ENCODE measurements at places on chromosomes 7 and 10.

GRCh38 chr10:84291384-84291783 lies 37.0 kb upstream of the CCSER2 start:
- DNase-seq = no peak

DNA sequence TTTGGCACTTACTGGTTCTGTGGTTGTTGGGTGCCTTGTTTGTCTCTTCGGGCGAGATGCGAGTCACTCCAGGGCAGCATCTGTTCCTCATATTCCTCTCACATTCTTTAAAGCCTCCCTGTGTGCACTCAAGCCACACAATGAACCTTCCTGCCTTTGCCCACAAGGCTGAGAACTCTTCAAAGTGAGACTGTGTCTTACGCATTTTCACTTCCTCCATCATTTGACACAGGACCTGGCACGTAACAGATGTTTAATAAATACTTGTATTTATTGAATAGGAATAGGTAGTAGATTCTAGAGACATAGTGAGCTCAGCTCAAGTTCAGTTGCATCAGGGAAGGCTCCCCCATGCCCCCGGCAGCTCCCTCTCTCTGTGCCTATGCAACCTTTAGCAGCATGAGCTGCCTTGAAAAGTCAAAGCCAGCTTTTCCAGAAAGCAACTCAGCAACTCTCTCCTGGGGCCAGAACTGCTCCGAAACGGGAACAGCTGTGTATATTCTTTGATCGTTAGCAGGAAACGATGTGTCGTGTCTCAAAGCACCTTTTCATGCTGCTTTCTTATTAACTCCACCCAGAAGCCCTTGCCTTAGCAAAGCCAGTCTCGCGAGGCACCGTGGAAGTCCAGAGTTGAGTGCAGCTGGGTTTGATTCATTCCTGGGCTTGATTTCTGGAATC lies 97.5 kb downstream of the PFKFB3 start:
- DNase-seq = no peak

- no peak for DNase-seq
Measured at GRCh38 chr7:34755008-34755407, 97.0 kb downstream of the NPSR1 start.

GRCh38 chr10:45374350-45375052 lies 485 bp downstream of the ALOX5 start:
- no peak for DNase-seq

GRCh38 chr10:44809647-44810046 lies 101.5 kb upstream of the TMEM72 start:
- no peak for DNase-seq

DNA sequence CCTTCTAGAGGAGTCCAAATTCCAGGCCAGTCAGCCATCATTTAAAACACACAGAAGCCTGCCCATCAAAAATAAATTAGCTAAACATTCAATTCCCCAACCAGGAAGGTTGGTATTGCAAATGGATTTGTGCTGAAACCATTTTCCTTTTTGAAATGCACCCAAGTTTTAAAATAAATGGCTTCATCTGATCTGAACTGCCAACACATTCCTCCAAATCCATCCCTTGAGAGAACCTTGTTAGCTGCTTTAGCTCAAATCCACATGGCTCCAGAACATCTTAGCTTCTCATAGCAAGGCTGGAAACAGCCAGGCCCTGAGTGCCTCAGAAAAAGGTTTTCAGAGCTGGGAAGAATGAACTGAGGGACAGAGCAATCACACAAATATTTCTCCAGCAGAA lies 306.3 kb downstream of the FZD1 start:
- DNase-seq = no peak

DNA sequence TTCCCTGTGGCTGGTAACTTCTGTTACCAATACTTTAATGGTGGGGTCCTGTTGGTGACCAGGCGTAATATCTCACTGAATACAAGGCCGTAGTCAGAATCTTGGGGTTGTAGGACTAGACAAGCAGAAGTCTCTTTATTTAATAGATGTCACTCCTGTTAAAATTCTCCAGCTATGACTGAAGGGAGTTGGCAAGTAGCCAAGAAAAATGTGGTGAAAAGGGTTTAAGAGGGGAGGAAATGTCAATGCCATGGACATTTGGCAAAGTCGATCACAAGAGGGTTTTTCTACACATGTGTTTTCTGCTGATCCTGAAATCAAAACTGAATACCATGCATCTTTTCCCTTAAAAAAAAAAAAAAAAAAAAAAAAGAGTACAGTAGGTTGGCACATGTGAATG lies 533.5 kb downstream of the AUTS2 start:
- no peak for DNase-seq

DNA sequence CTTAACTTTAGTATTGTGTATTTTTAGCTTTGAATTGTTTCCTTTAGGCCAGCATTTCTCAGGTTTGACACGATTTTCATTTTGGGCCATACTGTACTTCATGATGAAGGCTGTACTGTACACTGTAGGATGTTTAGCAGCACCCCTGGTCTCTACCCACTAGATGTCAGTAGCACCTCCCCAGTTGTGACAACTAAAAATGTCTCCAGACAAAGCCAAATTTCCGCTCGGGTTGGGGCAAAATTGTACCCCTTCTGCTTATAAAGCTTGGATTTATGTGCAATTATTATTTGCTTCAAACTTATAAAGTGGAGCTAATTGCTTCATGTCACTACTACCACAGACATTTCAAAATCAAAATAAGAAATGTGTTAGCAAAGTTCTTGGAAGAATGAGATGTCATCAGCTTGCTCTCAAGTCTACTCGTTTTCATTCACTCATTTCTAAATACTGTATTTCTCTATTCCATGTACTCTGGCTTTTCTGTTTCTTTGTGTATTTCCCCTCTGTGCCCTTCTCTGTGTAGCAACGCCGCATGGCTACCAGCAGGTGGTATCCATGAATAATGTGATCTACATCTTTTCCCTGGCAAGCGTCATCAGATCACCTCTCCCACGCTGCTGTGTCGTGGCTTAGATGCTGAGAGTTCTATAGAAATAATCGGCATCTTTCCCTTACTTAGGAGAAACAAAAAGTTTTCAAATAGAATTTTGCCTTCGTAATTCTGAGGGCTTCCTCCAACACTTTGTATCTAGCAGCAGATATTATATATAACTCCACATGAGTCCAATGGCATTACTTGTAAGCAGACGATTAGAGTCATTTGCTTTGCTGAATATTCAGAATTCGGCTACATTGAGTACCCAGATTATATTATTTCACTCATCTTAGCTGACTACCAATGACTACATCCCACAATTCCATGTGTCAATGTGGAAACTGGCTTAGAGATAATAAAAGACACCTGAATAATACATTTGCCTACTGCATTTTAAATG lies 47.8 kb upstream of the CALCR start:
- DNase-seq = no peak

DNA sequence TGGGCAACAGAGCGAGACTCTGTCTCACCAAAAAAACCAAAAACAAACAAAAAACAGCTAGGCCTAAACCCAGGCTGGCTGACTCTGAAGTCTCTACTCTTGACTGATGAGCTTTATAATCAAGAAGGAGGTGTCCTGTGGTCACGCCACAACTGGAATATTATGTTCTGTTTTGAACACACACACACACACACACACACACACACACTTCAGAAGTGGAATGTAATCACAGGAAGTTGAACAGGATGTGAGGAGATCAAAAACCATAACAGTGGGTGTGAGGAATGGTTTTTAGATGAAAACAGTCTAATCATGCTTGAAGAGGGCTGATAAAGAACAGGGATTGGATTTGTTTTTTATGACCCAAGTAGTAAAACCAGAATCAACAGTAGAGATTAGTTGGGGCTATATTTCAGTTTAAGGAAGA lies 51.1 kb upstream of the IL6 start:
- DNase-seq = no peak

DNA sequence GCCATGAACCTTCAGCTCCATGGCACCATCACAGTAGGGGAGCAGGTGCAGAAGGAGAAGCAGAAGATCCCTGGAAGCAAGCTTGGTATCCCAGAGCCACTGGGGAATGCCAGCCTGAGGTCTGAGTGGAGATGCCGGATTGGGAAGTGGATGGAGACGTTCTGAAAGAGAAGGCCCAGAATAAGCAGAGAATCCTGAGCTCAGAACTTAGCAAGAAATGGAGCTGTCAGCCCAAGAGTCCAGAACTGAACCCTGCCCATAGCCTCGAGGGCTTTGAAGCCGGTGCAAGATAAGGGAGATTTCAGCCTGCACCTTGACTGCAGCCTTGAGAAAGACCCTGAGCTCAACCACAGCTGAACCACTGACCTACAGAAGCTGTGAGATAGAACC lies 13.9 kb upstream of the GDF10 start:
- no peak for DNase-seq

GRCh38 chr7:20140291-20141001 lies 76.7 kb downstream of the MACC1 start:
- no peak for DNase-seq

- no peak for DNase-seq
Measured at GRCh38 chr10:110336111-110336721, 31.5 kb upstream of the SMNDC1 start.

DNA sequence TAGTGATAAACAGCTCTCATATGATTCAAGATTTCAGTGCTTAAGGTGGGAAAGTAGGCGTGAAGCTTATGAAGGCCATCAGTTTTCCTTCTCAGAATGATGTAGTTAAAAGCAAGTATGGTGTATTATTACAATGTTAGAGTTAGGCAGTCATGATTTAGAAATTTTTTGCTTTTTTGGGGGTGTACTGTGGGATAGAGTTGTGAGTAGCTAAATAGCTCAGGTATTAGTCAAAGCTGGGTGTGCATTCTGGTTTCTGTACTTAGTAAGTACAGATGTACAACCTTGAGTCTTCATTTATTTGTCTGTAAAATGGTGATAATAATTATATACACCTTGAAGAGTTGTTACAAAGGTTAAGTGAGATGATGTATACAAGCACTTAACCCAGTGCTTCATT lies 52.2 kb downstream of the R3HCC1L start:
- DNase-seq = no peak

DNA sequence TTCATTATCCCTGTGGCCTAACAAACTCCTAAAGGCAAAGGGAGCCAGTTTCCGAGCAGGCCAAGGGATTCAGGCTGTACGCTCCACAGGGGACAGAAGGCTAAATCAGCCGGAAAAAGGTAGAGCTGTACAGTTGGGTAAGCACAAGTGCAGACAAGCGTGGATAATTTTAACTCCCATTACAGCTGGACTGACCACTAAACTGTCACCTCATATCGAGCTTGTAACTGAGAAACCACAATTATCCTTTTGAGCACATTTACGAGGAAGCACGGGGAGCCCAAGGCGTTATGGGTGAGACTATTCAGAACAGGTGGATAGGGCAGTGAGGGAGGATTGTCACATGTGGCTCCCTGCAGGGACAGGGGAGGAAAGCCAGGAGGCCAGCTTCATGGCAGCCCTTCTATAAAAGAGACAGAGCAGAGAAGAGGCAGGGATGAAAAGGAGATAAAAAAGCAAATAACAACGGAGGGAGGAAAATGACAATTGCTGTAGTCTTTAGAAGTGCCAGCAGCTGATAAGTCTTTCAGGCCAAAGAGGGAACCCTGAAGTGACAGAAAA lies 288.0 kb downstream of the FGFR2 start:
- DNase-seq = no peak

GRCh38 chr10:86535132-86535882 lies 13.7 kb upstream of the WAPL start:
- DNase-seq = no peak

GRCh38 chr10:97887399-97887798 lies 37.8 kb downstream of the GOLGA7B start:
- DNase-seq = no peak

DNA sequence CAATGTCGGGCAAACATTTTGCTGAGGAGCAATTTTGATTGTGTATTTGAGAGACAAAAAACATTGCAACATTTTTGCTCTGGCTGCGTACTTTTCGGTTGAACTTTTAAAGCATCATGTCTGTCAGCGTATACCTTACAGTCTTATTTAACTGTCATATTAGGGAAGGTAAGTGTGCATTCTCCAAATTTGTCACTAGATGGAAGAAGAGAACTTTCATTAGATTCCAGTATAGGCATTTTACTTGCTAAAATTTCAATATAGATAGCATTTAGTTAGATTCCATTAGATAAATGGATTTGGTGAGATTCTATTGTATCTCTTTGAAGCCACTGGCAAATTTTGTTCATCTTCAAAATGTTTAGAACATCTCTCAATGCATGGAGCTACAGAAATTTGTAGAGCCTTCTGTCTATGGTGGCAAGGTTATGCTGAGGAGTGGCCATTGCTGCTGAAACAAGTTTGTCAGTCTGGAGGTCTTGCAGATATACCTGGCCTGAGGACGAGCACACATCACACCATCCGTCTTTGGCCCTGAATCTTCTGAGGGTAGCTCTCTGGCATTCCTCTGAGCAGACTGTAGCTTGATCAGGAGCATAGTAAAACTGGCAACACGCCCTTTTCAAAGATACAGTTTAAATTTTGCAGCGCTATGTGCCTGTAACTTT lies 437.5 kb upstream of the MBL2 start:
- DNase-seq = no peak

- DNase-seq = no peak
Measured at GRCh38 chr7:80087051-80087770, 47.4 kb upstream of the GNAI1 start.

DNA sequence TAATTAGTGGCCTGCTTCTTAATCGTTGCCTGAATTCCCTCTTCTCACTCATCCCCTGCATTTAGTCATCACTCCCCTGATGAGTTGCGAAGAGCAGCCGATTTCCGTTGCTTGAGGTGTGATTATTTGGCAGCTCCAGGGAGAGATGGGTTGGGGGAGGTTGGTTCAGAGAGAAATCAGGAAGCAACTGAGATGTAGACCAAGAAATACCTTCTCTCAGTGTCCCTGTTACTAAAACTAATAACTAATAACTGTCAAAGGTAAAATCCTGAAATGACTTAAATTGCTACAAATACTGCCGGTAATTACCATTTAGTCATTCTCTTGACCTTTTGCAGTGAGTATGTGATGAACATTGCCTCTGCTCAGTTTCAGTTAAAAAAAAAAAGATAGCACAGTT lies 76.9 kb downstream of the ELMO1 start:
- no peak for DNase-seq

DNA sequence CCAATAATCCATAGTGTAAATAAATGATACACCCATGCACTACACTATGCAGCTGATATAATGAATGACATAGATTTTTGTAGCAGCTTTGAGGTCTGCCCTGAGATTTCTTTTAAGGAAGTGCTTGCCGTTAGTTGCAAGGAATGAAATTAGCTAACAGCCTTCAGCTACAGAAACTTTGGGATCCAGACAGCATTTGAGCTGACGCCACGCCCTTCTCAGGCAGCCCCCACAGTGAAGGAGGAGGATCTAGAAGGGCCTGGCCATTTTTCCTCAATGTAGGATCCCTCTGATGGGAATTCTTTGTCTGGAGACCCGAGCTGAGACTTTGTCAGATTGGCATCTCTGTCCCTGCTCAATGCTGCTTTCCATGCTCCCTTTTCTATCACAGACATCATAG lies 6.1 kb upstream of the PDK4 start:
- DNase-seq = no peak
